ENCODE measurements at places on chromosomes 11 and 22.

DNA sequence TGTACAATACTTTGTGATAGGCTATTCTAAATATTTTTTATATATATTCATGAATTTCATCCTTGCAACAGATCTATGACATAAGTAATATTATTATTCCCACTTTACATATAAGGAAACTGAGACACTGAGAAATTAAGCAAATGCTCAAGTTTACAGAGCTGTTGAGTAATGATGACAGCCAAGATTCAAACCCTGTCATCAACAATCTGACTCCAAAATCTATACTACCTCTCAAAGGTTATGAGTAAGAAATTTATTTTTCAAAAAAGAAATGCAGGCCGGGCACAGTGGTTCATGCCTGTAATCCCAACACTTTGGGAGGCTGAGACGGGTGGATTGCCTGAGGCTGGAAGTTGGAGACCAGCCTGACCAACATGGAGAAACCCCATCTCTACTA lies 22.6 kb upstream of the SOX6 start:
- DNase-seq: no peak

DNA sequence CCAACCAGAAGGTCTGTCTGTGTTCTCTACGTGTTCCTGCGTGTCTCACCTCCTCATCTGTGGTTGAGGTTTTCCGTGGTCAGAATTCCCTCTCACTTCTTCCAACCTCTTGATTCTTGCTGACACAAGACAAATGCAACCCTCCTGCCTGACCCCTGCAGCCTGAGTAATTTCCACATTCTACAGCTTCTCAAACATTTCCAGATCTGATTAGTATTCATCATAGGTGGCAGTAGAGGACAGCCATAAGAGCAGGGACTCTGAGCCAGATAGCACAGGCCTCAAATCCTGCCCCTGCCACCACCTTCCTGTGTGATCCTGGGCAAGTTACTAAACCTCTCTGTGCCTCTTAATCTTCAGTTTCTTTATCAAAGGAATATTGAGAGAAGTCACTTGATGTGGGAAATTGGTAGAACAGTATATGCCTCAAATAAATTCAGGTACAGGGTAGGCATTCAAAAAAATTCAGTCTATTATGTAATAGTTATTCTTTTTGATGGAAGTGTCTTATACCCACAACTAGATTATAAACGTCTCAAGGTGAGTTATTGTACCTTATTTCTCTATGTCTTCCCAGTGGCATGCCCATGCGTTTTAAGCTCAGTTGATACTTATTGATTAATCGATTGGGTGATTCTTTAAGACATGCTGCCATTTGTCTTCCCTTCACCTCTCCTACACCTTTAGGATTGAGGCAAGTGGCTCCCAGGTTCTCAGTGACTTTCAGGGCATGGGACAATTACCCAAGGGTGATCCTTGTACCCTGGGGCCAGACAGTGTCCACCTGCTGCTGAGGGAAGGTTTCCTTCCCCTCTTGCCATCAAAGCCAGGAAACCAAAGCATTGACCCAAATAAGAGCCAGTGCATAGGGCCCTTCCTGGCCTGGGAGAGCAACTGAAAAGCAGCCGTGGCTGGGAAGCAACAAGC lies 19.6 kb downstream of the POU2AF1 start:
- no peak for DNase-seq

DNA sequence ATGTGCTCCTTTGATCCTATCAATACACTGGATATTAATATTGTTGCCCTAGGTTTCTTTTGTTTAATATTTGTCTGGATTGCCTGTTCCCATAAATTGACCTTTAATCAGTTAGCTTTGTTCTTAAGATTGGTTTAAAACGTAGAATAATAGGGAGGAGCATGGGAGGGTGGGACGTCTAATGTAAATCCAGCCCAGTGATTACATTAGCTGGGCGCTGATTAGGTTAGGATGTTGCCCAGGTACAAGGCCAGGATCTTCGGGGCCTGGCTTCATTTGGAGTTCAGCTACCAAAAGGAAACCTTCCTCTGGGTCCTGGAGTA lies at the start of gene SRSF8:
TSS of gene SRSF8 (plus strand) at position 204 of the 323 bp plus-strand sequence. CDS start 308 bp downstream, outside the sequence.
- no peak for DNase-seq

- peak; percentile 64 for DNase-seq
Measured at GRCh38 chr11:72227316-72228228, 3.0 kb downstream of the INPPL1 start.

- no peak for DNase-seq
Measured at GRCh38 chr11:67054836-67055523, 1.7 kb upstream of the RHOD start.

All from NCI-H187 (cell line).